ENCODE measurements at places on chromosomes 4 and X. TPM values are rescaled to one million over a fixed set of nuclear protein-coding genes. Genes with fewer than 3 reads are reported as not detected.

DNA sequence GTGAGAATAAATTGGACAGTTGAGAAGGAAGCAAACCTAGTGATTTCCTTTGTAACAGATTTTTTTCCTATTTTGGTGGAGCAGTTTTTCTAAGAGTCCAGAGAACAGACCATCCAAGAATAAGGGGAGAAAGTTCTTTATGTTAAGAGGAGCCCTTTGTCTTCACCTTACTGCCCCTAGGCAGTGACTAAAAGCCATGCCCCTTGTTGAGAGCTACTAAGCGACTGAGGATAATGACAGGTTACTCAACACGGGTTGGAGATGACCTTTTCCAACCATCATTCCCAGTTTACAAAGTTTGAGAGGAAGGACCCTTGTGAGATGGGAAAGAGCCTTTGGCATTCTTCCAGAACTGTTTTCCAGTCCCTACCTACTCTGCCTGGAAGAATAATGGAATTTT is 3.2 kb downstream of the CCDC160 start:
- DNase-seq: no peak

- no peak for DNase-seq
These were observed 411.0 kb upstream of the NDST3 start for GRCh38 chr4:117623326-117623725.

DNA sequence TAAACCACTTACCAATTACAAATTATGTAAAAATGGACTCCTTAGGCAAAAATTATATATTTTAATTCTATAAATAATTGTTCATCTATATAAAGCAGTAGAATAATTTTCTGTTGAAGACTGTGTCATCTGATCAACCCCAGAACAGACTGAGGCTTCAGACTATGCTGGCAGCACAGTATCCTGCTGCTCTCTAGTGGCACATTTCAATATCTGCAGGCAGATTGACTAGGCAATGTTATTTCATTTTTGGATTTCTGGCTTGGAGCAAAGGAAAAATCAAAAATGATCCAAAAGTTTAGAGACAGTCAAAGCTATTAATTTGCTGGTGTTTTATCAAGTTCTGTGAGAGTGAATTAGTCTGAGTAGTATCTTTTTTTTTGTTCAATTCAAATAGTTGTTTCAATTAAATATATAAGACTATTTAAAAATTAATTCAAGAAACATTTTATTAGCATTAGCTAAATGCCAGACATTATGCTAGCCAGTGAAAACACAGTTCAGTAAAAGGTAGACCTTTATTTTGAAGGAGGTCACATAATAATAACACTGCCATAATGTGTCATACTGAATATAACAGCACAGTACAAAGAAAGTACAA is 21.3 kb upstream of the SULT1E1 start:
- no peak for DNase-seq

The HERC5 gene
- 2.9 TPM for total RNA-seq

The ADH1A gene
- 0.99 TPM for total RNA-seq

Measured in esophagus muscularis mucosa (tissue), 4 donors.